ENCODE measurements at places on chromosomes 16 and 17.

DNA sequence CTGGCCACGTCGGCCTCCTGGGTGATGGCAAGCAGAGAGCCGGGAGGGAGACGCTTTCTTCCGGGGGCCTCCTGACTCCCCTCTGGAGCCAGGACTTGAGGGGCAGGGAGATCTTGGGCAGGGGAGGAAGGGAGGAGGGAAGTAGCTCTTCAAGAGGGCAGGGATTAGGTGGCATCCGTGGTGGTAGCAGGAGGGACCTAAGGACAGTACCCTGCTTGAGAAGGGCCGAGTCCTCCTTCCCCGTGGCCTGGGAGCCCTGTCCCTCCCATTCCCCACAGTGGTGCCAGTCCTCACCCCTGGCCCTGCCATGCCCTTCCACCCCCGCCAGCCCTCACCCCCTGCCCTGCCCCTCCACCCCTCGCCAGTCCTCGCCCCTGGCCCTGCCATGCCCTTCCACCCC, 12.6 kb downstream of the TAX1BP3 start:
- no peak for DNase-seq

GRCh38 chr16:31074814-31075183, 577 bp downstream of the ZNF646 start:
- DNase-seq: no peak

DNA sequence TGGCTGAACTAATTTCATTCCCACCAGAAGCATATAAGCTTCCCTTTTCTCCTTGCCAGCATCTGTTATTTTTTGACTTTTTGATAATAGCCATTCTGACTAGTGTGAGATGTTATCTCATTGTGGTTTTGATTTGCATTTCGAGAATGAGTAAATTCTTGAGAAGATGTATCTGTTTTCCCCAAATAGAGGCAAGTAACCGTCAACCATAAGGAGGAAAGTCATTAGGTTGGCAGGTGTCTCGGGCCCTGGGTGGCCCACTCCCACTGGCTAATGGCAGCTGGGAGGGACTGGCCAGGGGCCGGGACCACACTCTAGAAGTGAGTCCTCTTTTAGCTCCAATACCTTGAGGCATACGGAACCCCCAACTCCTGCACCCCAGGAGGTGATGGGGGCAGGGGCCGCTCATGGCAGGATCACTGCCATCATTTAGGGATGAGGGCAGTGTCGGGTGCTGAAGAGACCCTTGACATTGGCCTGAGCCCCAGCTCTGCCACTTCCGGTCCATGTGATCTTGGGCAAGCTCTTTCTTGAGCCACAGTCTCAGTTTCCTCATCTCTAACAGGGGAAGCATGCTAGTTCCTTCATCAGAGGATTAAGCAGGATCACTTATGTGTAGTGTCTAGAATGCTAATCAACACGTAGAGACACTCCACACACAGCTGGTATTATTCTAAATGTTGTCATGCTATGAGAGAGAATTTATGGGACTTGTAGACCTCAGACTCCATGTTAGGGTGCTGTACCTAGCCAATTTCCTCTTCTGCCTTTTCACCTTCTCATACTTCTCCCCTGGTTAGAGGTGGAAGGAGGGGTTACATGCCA, 44.3 kb downstream of the RGS9 start:
- DNase-seq: no peak

DNA sequence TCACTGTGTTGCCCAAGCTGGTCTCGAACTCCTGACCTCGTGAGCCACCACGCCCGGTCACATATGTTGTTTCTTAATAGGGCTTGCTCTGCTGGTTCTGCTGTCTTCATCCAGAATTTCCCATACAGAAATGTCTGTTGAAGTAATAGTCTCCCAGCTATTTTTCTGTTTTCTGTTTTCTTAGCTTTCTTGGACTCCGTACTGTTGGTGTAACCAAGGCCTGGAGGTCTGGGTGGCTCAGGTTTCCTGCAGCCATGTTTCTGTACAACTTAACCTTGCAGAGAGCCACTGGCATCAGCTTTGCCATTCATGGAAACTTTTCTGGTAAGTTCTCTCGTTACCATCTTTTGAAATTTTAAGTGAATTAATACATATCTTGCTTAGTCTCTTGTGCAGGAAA, 2.8 kb downstream of the SF3B3 start:
- DNase-seq: no peak

DNA sequence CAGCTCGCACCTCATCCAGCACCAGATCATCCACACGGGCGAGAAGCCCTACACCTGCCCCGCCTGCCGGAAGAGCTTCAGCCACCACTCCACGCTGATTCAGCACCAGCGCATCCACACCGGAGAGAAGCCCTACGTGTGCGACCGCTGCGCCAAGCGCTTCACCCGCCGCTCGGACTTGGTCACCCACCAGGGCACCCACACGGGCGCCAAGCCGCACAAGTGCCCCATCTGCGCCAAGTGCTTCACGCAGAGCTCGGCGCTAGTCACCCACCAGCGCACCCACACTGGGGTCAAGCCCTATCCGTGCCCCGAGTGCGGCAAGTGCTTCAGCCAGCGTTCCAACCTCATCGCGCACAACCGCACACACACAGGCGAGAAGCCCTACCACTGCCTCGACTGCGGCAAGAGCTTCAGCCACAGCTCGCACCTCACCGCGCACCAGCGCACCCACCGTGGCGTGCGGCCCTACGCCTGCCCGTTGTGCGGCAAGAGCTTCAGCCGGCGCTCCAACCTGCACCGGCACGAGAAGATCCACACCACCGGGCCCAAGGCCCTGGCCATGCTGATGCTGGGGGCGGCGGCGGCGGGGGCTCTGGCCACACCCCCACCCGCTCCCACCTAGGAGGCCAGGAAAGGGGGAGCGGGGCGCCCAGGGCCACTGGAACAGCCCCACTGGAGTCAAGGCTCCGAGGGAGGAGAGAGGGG, 7.5 kb downstream of the ZNF205 start:
- DNase-seq: no peak

- DNase-seq: no peak
These were observed 30.4 kb upstream of the FBXW10B start for GRCh38 chr17:15649861-15650421.

DNA sequence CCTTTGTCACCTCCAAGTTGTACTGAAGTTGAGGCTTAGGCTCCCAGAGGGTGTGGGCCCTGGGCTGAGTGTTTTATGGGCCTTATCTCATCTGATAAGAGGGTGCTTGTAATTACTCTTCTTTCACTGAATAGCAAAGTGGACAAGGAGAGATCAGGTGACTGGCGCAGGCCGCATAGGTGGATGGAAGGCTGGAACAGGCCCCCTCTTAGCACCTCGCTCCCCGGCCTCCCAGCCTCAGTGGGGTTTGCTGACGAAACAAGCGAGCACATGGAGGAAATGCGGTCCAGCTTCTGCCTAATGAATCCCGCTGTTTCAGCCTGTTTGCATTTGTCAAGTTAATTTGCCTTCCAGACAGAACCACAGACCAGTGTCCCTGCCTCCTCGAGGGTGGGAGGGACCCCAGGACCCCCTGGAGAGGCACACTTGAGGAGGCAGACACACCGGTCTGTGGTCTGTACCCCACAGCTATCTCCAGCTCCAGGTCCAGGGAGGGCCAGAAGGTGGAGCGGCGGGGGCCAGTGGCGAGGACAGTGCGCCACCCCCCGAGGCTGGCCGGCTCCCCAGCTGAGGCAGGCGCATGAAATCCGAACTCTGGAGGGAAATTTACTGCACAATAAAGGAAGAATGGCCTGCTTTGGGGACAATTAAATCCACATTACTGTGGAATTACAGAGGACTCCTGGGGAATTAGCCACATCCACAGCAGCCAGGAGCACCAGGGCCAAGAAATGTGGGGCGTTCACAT, 123.4 kb downstream of the NTN1 start:
- no peak for DNase-seq

GRCh38 chr17:78387977-78388941, 9.8 kb downstream of the PGS1 start:
- no peak for DNase-seq

DNA sequence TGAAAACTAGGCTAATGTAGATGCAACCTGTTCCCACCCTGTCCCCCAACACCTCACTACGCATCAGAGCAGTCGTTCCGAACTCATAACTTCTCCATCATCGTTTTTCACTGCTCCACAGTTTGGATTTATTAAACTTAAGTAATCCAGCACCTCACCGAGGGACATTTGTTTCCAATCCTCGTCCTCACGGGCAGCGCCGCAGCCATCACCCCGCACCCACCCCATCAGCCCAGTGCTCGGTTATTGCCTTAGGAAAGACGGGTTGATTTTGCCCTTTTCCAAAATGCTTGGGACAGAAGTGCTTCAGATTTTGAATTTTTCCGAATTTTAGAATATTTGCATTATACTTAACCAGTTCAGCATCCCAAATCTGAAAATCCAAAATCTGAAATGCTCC, 71.0 kb upstream of the DOC2B start:
- no peak for DNase-seq

- no peak for DNase-seq
These were observed 9.8 kb upstream of the MED11 start for GRCh38 chr17:4721203-4722135.

- no peak for DNase-seq
These were observed 549.1 kb downstream of the WWOX start for GRCh38 chr16:78648517-78648916.

GRCh38 chr16:13507530-13507929, 412.4 kb upstream of the ERCC4 start:
- no peak for DNase-seq

GRCh38 chr16:70294385-70295025, 4.5 kb upstream of the DDX19B start:
- no peak for DNase-seq

DNA sequence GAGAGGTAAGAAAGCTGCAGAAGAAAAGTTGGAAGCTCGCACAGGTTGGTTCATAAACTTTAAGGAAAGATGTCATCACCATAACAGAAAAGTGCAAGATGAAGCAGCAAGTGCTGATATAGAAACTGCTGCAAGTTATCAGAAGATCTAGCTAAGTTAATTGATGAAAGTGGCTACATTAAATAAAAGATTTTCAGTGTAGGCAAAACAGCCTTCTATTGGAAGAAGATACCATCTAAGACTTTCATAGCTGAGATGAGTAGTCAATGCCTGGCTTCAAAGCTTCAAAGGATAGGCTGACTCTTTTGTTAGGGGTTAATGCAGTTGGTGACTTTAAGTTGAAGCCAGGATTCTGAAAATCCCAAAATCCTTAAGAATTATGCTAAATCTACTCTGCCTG, 24.0 kb downstream of the CYLD start:
- DNase-seq: no peak

DNA sequence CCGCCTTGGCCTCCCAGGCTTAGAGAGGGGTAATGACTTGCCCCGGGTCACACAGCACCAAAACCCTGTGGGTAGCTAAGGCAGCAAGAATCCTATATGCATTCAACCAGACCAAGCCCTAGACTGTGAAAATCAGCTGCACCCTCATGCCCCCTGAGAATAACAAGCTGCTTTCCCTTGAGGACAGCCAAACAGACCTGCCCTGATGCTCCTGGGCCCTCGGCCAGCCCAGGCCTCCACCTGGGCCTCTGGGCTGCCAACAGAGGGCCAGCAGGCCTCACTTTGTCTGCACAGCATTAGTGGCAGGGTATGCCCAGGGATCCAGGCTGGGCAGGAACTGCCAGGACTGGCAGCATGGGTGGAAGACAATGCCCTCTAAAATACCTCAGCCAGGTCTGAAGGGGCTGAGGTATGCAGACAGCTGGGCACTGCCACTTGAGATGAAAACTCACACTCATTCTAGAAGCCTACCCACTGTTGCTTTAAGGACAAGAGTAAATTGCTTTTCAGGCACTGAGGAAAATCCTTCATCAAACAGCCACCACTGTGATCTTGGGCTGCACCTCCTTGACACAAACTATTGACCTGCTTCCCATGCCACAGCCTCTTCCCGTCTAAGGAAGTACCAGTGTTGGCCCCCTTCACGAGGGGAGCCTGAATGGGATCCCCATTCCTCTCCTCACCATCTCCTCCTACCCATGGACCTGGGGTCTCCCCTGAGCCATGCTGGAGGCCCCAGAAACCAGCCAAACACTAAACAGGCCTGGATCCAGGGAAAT, 8.8 kb downstream of the ST3GAL2 start:
- no peak for DNase-seq

GRCh38 chr17:18959071-18959844, 7.3 kb downstream of the SLC5A10 start:
- DNase-seq: no peak

DNA sequence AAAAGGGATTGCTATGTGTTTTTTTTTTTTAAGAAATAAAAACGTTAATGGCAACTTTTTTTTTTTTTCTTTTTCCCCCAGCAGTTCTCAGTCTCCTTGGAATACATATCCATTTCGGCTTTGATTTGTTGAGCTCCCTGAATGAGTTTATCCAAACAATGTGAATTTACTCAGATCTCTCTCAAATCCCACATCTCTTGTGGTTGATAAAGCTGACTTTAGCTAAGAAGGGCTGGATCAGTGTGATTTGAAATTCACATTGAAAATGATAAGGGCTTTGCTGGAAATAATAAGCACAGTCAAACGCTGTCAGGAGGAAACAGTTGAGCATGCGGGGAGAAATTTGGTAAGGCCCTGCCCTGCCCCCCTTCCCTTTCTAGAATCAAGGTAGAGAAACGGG, 74.1 kb upstream of the IRX3 start:
- no peak for DNase-seq

DNA sequence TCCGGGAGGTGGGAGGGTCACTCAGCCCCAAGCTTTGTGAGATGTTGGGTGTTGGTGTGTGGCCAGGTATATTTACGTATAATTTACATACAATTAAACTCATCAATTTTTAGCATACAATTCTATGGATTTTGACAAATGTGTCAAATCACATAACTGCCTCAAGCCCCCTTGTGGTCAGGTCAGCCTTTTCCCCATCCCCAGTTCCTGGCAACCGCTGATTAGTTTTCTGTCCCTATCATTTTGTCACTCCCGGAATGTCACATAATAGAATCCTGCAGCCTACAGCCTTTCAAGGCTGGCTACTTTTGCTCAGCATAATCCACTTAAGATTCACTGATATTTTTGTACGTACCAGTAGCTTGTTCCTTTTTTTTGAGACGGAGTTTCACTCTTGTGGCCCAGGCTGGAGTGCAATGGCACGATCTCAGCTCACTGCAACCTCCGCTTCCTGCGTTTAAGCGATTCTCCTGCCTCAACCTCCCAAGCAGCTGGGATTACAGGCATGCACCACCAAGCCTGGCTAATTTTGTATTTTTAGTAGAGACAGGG, 19.3 kb upstream of the RAI1 start:
- no peak for DNase-seq
